ENCODE measurements at places on chromosomes 1 and 21.

- no peak for DNase-seq
Observed at GRCh38 chr1:54979327-54979891, 1.0 kb upstream of the TMEM61 start.

DNA sequence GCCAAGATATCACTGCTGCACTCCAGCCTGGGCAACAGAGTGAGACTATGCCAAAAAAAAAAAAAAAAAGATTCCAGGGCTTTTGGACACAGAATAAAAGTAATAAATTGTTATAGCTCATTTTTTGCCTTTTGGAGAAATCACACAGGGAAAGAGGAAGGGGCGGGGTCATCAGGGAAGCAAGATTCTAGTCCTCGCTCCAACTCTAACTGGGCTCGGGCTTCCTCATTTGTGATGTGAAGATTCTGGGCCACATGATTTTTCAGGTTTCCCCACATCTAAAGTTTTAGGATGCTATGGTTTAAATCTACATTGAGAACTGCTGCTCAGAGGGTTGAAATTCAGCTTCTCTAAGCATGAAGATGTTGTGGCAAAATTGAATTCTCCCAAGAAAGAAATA, 179.3 kb upstream of the PLXNA2 start:
- DNase-seq, result no peak

DNA sequence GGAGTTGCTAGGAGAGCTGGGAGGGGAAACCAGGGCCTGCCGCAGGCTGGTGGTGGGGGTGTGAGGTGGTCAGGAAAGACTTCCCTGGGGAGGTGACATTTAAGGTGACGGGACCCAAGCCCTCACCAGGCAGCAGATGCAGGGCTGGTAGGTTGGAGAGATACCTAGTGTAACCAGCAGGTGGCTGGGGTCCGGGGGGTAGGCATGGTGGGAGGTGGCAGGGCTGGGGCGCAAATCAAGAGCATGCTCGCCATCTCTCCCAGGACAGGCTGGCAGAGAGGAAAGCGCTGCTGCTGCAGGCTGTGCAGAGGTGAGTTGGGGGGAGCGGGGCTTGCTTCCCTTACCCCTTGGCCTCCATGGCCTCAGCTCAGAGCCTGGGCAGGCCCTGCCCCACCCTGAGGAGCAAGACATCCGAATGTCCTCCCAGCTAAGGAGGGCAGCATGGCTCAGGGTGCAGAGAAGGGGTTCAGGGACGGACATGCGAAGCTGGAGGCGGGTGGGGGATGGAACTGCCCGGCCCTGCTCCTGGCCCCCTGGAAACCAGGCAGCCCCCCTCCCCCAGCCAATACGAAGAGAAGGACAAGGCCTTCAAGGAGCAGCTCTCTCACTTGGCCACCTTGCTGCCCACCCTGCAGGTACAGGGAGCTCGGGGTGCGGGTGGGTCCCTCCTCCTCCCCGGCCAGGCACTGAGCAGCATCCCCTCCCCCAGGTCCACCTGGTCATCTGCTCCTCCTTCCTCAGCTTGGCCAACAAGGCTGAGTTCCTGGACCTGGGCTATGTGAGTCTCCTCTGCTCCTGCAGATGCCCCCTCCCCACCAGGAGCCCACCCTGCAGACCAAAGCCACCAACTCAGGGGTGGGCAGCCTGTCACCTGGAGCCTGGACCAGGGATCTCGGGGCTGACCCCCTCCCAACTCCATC, 4.0 kb downstream of the RNF207 start:
- peak; percentile 43 for DNase-seq

- no peak for DNase-seq
Observed at GRCh38 chr1:65422241-65423203, 2.1 kb downstream of the LEPR start.

GRCh38 chr1:82153752-82154151, 353.0 kb downstream of the ADGRL2 start:
- no peak for DNase-seq

- DNase-seq, result peak; percentile 53
Observed at GRCh38 chr1:181485287-181486097, 2.2 kb downstream of the CACNA1E start.

DNA sequence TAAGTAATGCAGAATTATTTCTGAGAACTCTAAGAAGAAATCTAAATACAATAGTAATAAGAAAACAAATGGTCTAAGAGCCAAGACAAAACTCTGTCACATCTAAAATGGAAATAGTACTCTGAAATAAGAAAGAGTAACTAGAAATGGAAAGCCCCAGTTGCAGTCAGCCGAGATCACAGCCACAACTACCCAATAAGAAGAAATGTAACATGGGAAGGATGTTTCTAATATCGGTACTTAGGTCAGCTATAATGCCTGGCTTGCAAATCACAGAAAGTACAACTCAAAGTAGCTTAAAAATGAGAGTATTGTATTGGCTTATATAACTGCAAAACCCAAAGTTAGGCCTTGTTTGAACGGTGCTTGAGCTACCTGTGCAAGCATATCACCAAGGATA, 58.6 kb upstream of the USP25 start:
- no peak for DNase-seq

- peak; percentile 68 for DNase-seq
Observed at GRCh38 chr1:166947398-166948043, 27.8 kb downstream of the ILDR2 start.

DNA sequence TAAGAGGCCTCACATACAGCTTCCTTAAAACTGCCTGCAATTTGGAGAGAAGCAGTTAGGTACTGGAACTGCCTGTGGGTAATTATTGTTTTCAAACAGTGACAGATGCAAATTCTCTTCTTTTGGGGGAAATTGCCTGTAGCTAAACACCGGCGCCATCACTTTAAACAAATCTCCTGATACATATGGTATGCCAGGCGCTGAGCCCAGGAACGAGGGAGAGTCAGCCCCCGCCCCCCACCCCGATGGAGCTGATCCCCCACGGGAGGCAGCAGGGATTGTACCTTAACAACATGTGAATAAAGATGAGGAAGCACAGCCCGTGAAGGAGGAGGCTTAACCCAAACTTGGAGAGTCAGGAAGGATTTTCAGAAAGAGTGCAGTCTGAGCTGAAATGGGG, 7.1 kb downstream of the TMEM51 start:
- no peak for DNase-seq

- no peak for DNase-seq
Observed at GRCh38 chr1:39159224-39160036, 45.1 kb upstream of the MACF1 start.

DNA sequence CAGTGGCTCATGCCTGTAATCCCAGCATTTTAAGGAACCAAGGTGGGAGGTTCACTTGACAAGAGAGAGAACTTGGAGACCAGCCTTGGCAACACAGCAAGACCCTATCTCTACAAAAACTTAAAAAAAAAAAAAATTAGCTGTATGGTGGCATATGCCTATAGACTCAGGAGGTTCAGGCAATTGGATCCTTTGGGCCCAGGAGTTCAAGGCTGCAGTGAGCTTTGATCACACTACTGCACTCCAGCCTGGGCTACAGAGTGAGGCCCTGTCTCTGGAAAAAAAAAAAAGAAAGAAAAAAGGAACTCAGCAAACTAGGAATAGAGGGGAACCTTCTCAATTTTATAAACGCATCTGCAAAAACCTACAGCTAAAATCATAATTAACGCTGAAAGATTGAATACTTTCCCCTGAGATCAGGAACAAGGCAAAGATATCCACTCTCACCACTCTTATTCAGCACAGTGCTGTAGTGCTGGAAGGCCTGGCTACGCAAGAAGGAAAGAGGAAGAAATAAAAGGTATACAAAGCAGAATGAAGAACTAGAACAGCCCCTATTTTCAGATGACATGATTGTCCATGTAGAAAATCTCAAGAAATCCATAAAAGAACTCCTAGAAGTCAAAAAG, 21.6 kb downstream of the HSF2BP start:
- DNase-seq, result no peak

DNA sequence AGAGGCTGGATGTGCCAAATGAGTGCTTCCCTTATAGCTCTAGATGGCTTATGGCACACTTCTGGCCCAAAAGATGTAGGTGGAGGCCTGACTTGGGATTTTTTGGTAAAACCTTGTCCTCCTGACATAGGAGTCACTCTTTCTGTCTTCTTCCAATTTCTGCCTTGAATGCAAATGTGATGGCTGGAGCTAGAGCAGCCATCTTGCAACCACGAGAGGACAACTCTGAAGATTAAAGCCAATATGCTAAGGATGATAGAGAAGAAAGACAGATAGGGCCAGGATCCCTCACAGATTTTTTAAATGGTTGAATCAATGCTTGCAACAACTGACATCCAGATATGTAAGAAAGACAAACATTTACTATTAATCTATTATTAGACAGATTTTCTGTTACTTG, 8.5 kb upstream of the GPR137B start:
- DNase-seq, result no peak
